ENCODE measurements at places on chromosomes 7 and 10. TPM values are rescaled to one million over a fixed set of nuclear protein-coding genes. Genes with fewer than 3 reads are reported as not detected.

GRCh38 chr10:80322711-80323110, 33.3 kb upstream of the MAT1A start:
- DNase-seq: no peak

- DNase-seq: no peak
Measured at GRCh38 chr10:9010931-9011670, 956.6 kb downstream of the GATA3 start.

Gene PRLHR
- 0.03 TPM for polyA plus RNA-seq

Gene TAC1
- polyA plus RNA-seq: 32.2 TPM
